ENCODE measurements at places on chromosomes 12 and 14.
A peak's percentile ranks its signal among the peaks of the same experiment; 100 is the strongest.

- no peak for DNase-seq
Measured at GRCh38 chr12:24499151-24500146, 449.5 kb downstream of the BCAT1 start.

GRCh38 chr12:34391771-34392581 lies 369.7 kb downstream of the ALG10 start:
- no peak for DNase-seq

- DNase-seq = peak; percentile 5
Measured at GRCh38 chr14:97878727-97879126, 1081.5 kb downstream of the VRK1 start.

DNA sequence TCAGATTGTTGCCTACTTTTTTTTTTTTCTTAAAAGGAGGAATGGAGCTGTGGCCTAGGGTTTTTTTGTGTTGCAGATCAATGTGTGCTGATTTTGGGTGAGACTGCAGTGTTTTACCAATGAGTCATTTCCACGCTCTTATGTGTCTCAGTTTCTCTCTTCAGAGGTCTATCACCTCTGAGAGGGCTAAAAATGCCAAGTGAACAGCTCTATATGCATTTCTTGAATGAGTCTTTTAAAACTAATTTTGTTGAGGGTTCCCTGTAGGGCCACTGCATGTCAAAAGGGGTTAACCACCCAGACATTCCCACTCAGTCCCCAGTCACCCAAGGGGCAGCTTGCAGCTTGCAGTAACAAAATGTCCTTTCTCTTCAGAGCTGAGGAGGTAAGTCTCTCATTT lies 24.3 kb upstream of the GLIPR1L2 start:
- no peak for DNase-seq

GRCh38 chr12:53536962-53537361 lies 29.7 kb upstream of the NPFF start:
- DNase-seq = no peak

- no peak for DNase-seq
Measured at GRCh38 chr12:71504476-71504875, 64.9 kb downstream of the LGR5 start.

GRCh38 chr12:56991319-56992246 lies 14.8 kb downstream of the ZBTB39 start:
- DNase-seq = no peak

GRCh38 chr12:111780166-111780565 lies 13.4 kb downstream of the ALDH2 start:
- no peak for DNase-seq

DNA sequence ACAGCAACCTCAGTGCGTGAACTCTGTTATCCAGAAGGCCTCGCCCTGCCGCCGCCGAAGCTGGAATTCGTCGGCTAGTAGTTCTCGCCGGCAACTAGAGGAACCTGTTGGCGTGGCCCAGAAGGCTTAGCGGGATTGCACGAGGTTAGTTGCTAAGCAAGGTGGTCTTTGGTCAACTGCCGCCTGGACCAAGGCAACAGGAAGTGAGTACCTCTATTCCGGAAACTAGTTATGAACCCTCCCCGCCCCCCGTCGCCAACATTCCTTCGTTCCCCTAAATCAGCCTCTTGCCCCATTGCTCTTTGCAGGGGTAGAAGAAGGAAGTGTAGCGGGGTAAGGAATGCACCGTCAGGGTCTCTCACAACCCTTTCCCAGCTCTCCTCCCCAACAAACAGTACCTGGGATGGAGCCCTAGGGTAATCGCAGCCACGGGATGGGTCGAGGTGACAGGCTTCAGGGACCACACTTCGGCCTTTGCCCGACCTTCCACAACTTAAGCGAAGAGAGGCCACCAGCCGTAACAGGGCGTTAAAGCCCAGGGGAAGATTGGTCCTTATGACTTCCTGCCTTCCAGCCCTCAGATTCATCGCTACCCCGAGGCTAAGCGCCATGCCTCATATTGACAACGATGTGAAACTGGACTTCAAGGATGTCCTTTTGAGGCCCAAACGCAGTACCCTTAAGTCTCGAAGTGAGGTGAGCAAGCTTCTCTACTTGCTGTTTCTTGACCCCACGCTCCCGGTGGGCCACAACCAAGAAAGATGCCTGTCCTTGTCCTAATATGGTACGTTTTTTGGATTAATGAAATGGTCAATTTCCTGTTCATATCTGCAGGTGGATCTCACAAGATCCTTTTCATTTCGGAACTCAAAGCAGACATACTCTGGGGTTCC lies at the start of gene GMPR2:
TSS of gene GMPR2 (plus strand) at position 285 of the 893 bp plus-strand sequence. CDS start at position 610, 325 bp downstream.
- DNase-seq = no peak

DNA sequence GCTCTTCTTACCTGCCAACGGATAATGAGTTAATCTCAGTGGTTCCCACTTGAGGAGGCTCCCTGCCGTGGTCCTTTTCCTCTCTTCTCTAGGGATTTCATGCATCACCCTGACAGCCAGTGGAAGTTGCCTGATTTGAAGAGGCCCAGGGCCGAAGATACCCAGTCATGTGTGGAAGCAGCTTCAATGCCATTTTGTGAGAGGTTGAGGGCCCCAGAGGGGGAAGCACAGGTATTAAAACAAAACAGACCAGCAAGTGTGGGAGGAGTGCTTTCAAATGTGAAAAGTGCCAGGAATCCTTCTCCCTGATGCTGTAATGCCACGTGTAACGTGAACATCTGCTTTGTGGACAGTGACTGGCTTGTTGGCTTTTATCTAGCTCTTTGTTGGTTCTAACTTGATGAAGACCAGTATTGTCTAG lies 1.5 kb downstream of the TCP11L2 start:
- DNase-seq = no peak

- no peak for DNase-seq
Measured at GRCh38 chr14:83885837-83886293, 1644.1 kb upstream of the FLRT2 start.

- DNase-seq = no peak
Measured at GRCh38 chr14:22838631-22839041, 2.3 kb downstream of the MMP14 start.

- no peak for DNase-seq
Measured at GRCh38 chr12:49515266-49515665, 23.6 kb upstream of the KCNH3 start.

DNA sequence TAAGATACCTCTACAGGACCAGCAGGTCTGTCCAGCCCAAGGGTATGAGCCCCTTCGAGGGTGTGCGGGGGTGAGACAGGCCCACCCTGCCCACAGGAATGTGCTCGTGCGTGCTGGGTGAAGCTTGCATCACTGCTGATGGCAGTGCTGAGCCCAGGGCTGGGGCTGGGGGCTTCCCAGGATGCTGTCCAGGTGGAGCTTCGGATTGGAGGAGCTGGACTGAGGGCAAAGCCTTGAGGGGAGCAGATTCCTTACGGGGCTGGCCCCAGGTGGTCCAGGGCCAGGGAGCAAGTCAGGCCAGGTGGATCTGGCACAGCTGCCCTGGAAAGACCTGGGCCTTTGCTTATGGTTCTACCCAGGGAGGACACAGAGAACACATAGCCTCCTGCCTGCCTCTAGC lies 2.5 kb upstream of the KRT85 start:
- no peak for DNase-seq

GRCh38 chr12:61536525-61536924 lies 723.7 kb upstream of the USP15 start:
- DNase-seq = no peak

DNA sequence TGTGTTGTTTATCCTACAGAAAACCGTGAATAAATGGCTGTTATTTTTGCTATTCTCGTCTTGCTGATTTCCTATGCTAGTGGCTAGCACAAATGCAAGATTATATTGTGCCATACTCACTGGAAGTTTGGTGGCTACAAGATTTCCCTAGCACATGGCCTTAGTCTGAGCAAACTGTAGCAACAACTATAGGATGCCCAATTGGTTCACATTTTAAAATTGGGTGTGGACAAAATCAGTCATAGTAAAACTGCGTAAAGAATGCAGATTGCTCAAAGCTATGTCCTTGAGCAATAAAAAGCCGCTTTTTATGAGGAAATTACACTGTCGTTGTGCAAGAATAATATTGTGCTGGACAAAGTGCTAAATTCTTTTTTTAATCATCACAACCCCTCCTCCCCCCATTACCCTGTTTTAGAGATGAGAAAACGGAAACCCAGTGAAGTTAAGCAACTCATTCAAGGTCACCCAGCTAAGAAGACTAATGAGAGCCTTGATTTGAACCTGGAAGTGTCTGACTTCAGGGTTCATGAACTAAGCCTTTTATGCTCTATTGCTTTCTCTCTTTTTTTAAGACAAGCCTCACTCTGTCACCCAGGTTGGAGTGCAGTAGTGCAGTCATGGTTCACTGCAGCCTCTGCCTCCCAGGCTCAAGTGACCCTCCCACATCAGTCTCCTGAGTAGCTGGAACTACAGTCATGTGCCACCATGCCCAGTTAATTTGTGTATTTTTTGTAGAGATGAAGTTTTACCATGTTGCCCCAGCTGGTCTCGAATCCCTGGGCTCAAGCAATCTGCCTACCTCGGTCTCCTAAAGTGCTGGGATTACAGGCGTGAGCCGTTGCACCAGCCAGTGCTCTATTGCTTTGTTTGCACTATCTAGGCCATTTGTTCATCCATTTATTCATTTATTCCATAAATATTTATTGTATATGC lies 73.6 kb downstream of the SRGAP1 start:
- DNase-seq = no peak

GRCh38 chr12:83739607-83740006 lies 1052.9 kb downstream of the TMTC2 start:
- no peak for DNase-seq

- no peak for DNase-seq
Measured at GRCh38 chr12:26238341-26239121, 43.2 kb downstream of the SSPN start.

DNA sequence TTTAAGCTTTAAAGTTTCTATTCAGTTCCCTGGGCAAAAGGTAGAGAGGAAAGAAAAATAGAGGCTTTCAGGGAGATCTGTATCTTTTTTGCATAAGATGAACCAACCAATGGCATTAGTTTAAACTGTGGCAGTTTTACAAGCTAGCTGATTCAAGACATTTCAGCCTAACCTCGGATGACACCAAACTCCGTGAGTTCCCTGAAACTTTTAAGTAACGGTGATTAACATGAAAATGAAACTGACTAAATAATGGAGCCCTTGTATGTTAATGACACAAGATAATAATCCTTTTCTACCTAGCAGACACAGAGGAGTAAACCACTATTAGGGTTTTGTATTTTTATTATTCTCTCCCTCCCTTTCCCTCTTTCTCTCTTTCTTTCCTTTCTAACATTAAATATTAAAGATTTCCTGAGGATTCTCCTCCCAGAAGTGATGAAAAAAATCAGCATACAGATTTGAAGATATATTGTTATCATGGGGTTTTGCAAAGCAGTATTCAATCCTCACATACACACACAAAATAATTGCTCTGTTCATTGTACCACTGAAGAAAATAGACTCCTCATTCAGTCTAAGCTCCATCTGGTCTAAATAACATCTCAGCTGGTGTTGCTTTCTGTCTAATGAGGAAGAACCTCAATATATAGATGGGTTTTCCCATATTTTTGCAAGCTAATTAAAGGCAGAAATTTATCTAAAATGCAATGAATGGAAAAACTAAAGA lies 483.8 kb downstream of the NOVA1 start:
- no peak for DNase-seq

- DNase-seq = no peak
Measured at GRCh38 chr14:75032939-75033338, 18.3 kb downstream of the MLH3 start.

GRCh38 chr12:49146406-49146805 lies 15.2 kb upstream of the TUBA1B start:
- no peak for DNase-seq

- no peak for DNase-seq
Measured at GRCh38 chr12:108129017-108129812, at the start of gene WSCD2. Gene WSCD2 (plus strand): TSS chr12:108129288. CDS start chr12:108195833, 66,545 bp downstream.

DNA sequence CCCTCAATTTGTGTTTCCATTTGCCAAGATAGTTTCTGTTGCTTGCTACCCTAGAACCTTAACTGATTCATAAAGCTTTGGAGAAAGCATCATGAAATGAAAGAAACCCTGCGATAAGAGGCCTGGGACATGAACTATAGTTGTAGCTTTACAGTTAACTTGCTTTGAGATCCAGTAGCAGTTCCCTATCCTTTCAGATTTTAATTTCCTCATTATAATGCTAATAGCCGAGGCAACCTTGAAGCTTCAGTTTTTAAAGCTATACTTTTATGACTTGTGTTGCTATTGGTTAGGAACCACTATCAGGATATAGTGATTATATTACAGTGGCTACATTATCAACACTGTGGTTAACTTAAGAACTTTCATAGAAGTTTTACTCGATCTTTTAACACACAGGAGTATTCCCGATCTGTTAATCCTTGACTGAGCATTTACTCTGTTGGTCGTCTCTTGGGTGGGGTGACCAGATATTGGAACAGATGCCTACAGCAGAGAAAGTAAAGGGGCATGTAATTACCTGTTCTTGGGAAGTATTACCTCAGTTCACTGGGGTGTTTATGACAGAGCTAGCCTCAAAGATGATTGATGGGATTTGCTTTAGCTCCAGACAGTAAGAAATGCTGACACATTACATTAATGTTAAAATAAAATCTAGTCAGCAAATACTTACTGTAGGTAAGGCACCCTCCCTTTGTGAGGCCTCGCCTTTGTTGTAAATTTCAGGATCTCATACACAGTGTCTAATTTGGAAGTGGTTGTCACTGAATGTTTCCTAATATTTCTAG lies 86.2 kb upstream of the CSRP2 start:
- no peak for DNase-seq

GRCh38 chr12:9103050-9103849 lies 12.5 kb downstream of the A2M start:
- no peak for DNase-seq

DNA sequence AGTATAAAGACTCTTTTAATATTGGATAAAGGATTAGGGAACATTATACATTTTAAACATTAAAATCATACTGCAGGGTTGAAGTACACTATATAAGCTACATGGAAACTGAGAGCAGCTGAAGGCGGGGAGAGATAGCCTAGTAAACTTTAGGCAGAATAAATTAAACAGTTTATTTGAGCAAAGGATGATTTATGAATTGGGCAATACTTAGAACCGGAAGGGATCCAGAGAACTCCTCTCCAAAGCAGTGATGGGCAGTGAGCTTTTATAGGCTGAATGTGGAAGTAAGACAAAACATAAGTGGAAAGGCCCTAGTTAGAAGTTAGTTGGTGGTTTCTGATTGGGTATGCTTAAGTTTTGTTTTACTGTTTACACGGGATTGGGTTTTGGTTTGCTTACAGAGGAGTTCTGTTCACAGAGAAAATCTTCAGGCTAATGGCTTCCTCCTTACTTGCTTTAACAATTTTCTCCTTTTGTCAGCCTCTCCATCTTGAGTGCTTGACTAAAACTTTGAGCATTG lies 18.9 kb downstream of the LEMD3 start:
- DNase-seq = no peak

- DNase-seq = no peak
Measured at GRCh38 chr14:78310272-78310671, 140.1 kb downstream of the NRXN3 start.

DNA sequence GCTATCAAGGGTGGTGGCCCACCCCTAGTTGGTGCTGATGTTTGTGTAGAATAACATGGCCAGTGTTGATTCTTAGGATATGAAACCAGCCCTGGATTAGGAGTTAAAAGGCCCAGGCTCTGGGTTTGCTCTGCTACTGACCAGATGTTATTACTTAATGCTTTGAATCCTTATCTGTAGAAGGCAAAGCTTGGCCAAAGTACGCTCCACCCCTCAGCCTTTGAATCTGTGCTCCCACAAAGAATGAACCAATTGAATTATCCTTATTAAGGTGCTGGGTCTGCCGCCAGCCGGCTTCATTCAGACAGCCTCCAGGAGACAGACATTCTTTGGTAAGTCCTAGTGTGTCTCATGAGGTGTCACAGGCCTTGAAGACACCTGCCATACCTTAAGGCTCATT lies 41.8 kb downstream of the AKAP3 start:
- DNase-seq = no peak
